ENCODE measurements at places on chromosomes 3 and 15.

DNA sequence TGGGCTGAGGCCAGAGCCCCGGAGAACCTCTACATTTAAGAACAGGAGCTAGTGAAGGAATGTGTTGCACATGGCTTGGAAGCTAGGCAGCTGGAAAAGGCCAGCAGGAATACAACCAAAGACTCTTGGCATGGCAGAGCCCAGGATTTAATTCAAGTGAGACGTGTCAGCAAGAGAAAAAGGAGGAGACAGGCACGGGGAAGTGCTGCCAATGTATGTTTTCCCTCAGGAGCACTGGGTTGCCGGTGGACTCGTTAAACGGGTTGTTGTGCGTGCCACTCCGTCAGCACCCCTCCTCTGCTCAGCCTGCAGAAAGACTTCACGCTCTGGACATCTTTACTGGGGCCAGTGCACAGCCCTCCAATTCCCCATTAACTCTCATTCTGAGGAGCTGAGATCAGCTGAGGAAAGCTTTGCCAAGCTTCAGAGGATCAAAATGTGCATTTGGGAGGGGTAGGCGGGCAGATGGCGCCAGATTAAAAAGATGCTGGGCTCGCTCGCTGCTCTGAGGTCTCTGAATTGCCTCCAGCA is 103.7 kb downstream of the PDZRN3 start:
- no peak for DNase-seq

GRCh38 chr3:50592568-50592967 is 19.0 kb downstream of the CISH start:
- no peak for DNase-seq

GRCh38 chr3:9930804-9931418 is 2.7 kb upstream of the CRELD1 start:
- DNase-seq = no peak

- peak; percentile 45 for DNase-seq
Observed at GRCh38 chr15:86077070-86077469, 2.6 kb upstream of the AGBL1 start.

DNA sequence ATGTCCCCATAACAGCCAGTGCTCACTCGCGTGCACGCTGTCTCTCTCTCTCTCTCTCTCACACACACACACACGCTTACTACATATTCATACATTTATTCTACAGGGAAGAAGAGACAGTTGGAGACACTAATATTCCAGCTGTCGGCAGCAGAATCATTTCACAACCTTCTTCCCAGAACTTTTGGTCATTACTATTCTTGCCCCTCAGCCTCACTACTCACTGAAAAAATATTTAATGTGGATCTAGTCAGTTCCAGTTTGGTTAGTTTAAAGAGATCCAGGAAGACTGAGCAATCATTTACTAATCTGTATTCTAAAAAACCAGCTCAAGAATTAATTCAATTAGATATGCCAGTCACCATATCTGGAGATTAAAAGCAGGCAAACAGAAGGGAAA is 394.9 kb downstream of the PTPRG start:
- DNase-seq = no peak

GRCh38 chr3:149450281-149450680 is 24.2 kb upstream of the TM4SF4 start:
- no peak for DNase-seq

GRCh38 chr15:88256279-88257230 is at the start of gene NTRK3:
Gene NTRK3 (minus strand): TSS chr15:88256739. CDS start chr15:88256153, 586 bp downstream.
- DNase-seq = peak; percentile 78

- no peak for DNase-seq
Observed at GRCh38 chr3:122310361-122310760, 14.7 kb upstream of the CSTA start.

GRCh38 chr3:161939918-161940620 is 443.5 kb downstream of the OTOL1 start:
- DNase-seq = no peak

DNA sequence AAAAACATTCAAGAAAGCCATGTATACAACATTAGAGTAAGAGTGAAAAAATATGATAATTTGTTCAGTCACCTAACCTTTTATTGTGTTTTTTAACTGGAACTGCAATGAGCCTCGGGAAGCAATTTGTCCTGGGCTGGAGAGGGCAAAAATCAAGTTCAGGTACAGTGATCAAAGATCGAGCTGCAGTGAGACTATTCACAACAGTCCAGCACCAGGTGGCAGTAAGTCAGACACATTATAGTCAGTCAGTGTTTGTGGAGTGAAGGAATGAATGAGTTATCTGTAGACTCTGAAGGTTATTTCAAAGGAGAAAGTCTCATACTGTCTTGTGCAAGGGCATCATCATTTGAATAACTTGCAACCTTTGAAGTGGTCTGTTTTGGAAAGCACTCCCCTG is 116.6 kb downstream of the CHDH start:
- no peak for DNase-seq

GRCh38 chr3:178475062-178475461 is 61.2 kb upstream of the KCNMB2 start:
- peak; percentile 8 for DNase-seq

GRCh38 chr15:100311833-100312476 is 29.8 kb downstream of the ADAMTS17 start:
- DNase-seq = no peak
